Naive thymus-derived CD8-positive, alpha-beta T cell (primary cell): ENCODE measurements at places on chromosomes 12 and 14. TPM values are rescaled to one million over a fixed set of nuclear protein-coding genes. Genes with fewer than 3 reads are reported as not detected.

ERP29 gene
- 190 TPM for polyA plus RNA-seq

RAD9B gene
- polyA plus RNA-seq: 1.0 TPM

TAS2R20 gene
- polyA plus RNA-seq: 0.15 TPM

NOXRED1 gene
- not detected for polyA plus RNA-seq
